LNCaP clone FGC (cell line): ENCODE measurements at places on chromosomes 7 and 10.

DNA sequence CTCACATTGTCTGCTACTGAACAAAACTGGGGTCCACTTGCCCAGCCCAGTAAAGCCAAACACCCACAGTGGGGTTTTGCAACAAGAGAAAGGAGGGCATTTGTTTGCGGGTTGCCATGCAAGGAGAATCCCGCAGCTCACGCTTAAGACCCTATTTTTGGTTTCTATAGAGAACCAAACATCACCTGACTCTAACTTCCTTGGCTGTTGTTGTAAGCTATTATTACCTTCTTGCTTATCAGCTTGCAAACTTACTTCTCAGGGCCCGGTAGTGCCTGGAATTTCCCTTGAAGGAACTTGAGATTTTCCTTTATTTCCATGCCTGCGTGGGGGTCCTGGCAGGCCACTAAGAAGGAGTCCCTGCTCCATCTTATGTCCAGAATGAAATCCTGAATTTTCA lies 20.7 kb downstream of the IFIT3 start:
- no peak for DNase-seq

DNA sequence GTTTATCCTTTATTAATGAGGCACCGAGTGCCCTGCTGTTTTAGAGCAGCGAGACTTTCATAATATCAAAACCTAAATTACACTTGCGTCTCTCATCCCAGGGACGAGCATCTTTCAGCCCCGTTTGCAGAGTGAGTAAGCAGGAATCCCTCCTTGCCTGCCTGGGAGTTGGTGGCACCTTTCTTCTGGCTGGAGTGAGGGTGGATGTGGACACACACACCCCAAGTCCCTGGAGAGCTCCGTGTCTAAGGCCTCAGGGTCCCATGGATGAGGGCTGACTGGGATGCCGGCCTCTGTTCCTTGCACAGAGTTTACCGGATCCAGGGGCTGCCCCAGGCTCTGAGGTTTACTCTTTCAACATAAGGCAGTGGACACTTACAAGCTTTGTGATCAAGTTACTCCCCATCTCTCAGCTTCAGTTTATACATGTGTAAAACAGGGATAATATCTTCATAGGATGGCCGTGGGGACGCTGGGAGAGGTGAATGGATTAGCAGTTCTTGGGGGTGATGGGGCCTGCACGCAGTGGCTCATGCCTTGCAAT lies 24.5 kb downstream of the POLL start:
- DNase-seq: no peak

DNA sequence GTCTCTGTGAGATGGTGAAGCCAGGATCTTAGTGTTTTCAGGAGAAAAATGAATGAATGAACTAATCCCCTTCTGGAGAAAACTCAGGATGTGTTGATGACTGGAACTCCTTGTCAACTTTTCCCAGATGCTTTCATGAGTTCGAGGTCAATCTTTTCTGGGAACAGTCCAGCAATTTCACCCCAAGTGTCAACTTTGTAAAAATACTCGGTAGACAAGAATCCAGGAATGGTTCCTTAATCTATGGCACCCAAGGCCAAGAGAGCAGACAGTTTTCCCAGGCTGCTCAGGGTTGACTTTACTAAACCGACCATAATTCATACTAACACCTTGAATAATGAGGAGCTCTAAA lies 31.1 kb upstream of the LYZL1 start:
- no peak for DNase-seq

DNA sequence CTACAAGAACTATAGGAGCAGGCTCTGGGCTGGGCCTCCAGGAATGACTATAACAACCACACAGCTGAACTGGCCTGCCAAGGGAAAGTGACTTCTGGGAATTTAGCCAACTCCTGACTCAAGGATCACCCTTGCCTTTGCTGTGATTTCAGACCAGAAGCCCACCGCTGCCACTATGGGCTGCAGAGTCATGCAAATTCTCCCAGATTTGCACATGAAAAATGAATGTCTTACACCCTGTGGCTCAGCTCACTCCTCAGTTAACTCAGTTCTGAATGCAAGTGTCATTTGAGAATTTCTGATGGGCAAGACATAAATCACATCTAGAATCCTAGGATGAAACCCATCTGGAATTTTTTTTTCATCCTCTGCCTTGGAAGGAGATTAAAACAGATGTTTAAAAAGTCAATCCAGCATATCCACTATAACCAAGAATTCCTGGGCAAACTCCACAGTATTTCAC lies 186.5 kb upstream of the BET1 start:
- no peak for DNase-seq

- no peak for DNase-seq
Observed at GRCh38 chr7:70032649-70033048, 434.4 kb downstream of the AUTS2 start.

- no peak for DNase-seq
Observed at GRCh38 chr7:91694351-91694841, 186.1 kb downstream of the MTERF1 start.
